Putamen (tissue), 1 donor: ENCODE measurements at places on chromosomes 13 and 19.

DNA sequence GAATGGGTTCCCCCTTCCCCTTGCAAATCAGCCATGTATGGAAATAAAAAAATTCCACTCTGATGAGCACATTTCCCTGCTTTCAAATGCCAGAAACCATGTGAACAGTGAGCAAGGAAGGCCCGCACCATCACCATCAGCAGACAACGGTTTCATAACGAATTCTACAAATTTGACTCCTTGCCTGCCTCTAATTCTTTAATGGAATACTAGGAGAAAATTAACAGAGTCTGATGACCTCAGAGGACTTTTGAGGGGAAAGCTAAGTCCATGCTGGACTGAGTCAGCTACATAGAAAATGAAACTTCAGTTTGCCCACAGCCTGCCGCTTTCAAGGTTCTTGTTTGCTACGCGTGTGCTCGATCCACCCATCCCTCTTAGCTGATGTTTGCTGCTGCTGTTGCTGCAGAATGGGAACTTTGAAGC is 46.7 kb upstream of the KL start:
- DNase-seq, result no peak

DNA sequence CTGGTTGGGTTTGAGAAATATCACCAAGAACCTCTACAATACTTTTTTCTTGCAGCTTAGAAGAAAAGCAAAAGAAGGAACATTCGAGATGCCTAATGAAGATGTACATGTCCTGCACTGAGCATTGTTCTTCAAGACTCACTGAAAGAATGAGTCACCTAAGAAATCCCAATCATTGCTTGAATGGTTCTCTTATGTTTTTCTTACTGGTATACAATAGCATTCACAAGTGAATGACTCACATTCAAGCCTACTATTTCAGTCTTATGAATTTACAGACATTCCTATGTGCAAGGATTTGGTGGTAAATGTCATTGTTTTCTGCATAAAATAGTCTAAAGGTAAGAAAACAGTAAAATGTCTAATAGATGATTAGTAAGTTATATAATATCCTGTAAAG is 594.6 kb downstream of the PCDH9 start:
- no peak for DNase-seq

DNA sequence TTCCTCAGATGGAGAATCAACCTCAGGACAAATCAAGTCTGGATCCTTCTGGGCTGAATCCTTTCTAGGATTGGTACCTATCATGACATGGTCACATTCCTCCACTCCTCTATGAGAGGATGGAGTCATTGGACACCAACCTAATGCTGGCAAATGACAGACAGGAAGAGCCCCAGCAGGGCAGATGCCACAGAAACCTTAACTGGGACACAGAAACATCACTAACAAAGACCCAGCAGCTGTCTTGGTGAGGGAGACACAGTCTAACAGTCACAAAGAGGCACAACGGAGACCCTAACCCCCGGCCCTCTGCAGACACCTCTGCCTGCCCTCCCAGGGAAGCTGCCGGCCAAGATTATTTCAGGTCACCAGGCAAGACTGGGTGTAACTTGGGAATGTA is 2.1 kb downstream of the ANKRD27 start:
- no peak for DNase-seq

DNA sequence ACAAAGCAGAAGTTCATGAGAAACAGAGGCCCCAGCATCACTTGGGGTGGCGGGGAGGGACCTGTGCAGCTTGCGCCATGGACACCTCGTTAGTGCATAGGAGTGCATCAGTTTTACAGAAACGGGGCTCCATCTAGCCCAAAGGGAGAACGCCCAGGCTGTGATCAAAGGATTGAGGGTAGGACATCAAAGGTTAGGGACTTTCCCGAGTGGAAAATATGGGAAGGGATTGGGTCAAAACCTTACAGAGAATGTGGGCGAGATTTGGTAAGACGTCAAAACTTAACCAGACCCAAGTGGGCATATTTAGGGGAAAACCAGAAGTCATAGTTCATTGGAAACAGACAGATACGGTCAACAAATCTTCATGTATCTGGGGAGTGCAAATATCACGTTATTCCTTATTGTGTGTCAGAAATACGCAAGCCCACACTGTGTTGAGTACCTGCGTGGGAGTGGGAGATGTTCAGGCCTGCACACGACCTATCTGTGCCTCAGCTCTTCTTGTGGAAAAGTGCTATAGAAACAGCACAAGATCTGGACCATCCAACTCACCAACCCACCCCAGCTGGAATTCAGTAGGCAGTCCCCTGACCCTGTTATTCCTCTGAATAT is 9.4 kb upstream of the GRAMD1A start:
- no peak for DNase-seq

DNA sequence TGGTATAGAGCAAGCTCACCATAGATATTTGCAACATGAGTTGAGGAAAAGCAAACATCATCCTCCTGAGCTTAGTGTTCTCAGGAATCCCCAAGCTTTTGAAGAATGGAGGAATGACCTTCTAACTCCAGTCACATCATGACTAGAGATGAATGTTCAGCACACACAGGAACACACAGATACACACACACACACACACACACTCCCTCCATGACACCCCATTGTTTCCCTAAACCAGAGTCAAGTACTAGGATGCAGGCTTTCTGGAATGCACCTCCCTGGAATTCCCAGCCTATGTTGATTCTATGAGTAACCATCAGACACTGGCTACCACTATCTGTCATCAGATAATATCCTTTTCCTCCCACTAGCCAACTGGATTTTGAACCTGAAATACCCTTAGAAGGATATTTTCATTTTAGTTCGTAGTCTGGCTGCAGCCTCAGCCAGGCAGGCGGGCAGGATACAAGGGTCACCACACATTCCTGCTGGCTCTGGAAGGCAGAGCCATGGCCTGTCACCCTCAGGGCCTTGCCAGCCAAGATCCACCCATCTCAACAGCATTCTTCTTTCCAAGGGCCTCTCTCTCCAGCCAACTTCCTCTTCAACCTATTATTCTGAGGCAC is 162.4 kb downstream of the FOXO1 start:
- DNase-seq, result no peak
